Hematopoietic multipotent progenitor cell treated with erythropoietin and hydrocortisone succinate and interleukin-3 and kit ligand, for 8 days (in vitro differentiated cells): ENCODE measurements at places on chromosomes 7 and 10.

DNA sequence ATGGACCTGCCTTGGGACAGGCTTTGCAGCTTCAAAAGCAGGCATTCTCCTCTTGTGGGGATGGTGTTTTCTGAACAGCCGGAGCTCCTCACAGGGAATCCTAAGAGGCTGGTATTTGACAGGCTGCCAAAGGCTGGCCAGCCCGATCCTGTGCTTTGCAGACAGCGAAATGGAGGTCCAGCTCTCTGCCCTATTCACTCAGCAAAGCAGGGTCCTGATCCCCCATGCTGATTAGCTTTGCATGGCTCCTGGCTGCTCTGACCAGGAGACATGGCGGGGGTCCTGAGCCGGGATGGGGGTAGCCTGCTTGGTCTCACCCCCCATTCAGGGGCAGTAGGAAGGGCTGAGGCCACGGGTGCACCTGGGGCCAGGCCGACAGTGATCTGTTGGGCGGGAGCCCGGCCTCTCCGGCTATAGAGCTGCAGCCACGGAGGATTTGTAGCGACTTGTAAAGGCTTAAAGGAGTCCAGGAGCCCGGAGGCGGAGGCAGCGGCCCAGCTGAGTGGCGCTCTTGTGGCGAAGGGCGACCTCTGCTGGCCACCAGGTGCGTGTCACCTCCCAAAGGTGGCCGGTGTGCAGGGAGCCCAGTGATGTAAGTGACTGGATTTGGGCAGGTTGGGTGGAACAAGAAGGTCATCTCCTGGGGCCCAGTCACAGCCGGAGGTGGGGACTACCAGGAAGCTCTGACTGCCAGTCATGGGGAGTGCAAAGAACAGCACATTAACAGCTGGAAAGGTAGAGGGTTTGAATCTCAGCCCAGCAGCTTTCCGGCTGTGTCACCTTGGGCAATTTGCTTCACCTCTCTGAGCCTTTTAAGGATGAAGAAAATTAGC lies 126.5 kb downstream of the ZMIZ1 start:
- DNase-seq: peak; percentile 83

- DNase-seq: peak; percentile 80
Measured at GRCh38 chr7:26199301-26200037, 1.1 kb downstream of the HNRNPA2B1 start.

- no peak for DNase-seq
Measured at GRCh38 chr10:34905200-34905927, 90.3 kb upstream of the PARD3 start.

DNA sequence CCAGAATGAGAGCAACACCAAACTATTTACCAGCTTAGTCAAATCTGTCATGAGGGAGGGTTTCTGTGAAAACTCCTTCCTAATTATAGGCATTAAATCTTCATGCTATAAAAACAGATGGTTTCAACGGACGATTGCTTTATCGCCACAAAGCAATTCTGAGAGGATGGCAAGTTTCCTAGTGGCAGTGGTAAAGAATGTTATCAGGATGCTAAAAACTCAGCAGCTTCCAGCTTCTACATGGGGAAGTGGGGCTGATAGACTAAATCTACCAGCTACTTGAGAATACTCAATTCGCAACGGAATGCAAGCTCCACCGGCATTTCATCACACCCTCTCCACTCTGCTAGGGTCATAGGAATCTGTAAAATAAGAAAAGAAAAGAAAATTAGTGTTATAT lies 41.8 kb downstream of the JCAD start:
- DNase-seq: peak; percentile 36

GRCh38 chr10:131588704-131589220 lies 277.2 kb upstream of the TCERG1L start:
- DNase-seq: no peak

- no peak for DNase-seq
Measured at GRCh38 chr10:507355-507699, 182.1 kb downstream of the DIP2C start.

DNA sequence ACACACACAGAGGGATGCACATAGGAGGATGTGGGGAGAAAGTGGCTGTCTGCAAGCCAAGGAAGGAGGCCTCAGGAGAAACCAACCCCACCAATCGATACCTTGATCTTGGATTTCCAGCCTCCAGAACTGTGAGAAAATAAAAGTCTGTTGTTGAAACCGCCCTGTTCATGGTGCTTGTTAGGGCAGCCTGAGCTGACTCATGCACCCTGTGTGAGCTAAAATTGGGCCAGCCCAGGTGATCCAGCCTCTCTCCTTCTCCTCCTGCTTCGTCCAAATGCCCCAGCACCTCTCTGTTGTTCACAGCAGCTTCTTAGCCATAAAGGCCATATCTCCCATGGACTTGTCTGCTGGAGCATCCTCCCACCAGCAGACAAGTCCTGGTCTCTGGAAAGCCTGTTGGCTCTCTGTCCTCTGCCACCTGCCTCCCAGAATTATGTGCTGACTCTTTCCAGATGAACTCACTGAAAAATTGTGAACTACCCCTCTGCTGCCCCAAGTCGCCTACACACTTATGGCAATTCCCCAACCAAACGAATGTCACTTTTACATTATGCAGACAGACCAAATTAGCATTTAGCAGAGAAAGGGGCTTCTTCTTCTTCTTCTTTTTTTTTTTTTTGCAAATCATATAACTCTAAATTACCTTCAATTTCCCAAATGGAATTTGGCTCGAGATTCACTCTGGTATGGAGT lies 30.2 kb upstream of the CARD11 start:
- DNase-seq: no peak

- DNase-seq: no peak
Measured at GRCh38 chr7:139451638-139452037, 31.8 kb downstream of the KLRG2 start.

DNA sequence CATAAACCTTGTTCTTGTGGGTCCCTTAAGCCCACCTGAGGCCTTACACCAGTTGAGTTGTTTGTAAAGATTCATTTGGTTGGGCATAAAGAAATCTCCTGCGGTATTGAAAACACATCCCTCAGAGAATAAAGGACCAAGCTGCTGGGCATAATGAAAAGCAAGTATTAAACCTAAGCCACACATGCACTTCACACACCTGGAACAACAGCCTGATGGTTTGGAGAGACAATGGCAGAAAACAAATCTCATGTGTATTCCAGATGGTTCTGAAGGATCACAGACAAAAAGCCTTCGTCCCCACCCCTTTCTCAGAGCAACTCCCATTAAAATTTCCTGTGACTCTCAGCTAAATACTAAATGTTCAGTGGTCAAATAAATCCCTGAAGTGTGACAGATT lies 44.2 kb downstream of the FEZF1 start:
- DNase-seq: no peak

DNA sequence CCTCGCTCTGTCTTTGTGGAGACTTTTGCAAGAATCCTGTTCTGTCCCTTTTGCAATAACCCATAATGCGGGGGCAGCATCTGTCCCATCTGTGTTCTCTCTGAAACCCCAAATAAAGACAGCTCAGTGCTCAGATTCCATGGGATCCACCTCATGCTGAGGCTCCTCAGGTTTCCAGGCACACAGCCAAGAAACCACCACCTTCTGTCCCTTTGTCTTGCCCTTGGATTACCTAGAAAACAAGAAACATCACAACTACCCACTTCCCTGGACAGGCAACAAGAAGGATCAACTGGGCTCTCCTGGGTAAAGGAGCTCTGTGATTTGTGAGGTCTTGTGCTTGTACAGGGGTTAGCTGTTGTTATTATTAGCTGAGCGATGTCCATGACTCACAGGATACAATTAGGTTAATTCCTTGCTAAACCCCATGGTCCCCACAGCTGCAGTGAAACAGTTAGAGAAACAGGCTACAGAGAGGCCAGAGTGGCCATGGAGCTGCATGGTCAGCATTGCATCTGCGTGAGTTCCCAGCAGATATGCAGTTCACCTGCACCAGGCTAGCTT lies 50.2 kb downstream of the CXCL12 start:
- no peak for DNase-seq

- no peak for DNase-seq
Measured at GRCh38 chr7:93062599-93062998, 55.2 kb downstream of the SAMD9 start.

GRCh38 chr10:10967029-10967428 lies 50.6 kb upstream of the CELF2 start:
- DNase-seq: no peak

- DNase-seq: no peak
Measured at GRCh38 chr10:124656113-124656490, 88.1 kb downstream of the FAM53B start.

- no peak for DNase-seq
Measured at GRCh38 chr7:11009631-11010030, 36.0 kb downstream of the PHF14 start.

- DNase-seq: no peak
Measured at GRCh38 chr10:32961895-32962369, 3.9 kb upstream of the ITGB1 start.

GRCh38 chr7:114653364-114654088 lies 238.9 kb downstream of the FOXP2 start:
- DNase-seq: no peak

- DNase-seq: peak; percentile 48
Measured at GRCh38 chr10:13440185-13441061, 88.4 kb downstream of the BEND7 start.

- no peak for DNase-seq
Measured at GRCh38 chr7:142185801-142186200, 72.1 kb downstream of the PRSS58 start.

DNA sequence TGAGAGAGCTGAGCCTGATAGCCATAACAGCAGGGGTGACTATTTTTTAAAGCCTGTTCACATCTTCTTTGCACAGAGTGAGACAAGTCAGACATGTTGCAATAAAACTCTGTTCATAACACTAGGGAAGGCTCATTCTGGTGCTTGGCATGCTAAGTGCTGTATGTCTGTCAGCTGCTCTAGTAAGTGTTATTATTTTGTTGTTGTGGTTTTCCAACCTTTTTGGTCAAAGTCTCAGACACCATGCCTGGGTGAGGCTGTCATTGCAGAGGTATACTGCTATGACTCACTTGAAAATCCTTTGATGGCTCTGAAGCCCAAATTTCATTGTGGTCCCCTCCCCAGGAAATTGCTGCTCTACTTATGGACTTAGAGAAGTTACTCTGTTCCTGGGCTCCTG lies 129.7 kb downstream of the ADRA2A start:
- DNase-seq: no peak

GRCh38 chr10:3636356-3637181 lies 148.4 kb downstream of the KLF6 start:
- no peak for DNase-seq

DNA sequence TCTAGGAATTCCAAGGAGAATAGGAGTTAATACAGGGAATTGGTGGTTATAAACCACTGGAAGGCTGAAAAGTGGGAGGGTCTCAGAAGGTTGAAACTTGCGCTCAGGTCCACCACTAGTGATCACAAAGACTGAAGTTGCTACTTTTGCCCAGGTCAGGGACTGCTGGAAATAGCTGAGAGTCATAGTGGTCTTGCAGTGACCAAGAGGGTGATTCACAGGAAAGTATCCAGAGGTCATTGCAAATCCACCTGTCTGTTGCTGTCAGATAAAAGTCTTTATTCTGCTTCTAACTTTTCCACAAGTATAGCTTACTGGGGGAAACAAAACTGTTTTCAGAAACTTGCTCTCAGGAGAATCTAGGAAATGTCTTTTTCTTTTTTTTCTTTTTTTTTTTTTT lies 211.5 kb upstream of the PRSS1 start:
- DNase-seq: no peak

- DNase-seq: no peak
Measured at GRCh38 chr7:143222782-143223181, 945 bp downstream of the TAS2R40 start.

DNA sequence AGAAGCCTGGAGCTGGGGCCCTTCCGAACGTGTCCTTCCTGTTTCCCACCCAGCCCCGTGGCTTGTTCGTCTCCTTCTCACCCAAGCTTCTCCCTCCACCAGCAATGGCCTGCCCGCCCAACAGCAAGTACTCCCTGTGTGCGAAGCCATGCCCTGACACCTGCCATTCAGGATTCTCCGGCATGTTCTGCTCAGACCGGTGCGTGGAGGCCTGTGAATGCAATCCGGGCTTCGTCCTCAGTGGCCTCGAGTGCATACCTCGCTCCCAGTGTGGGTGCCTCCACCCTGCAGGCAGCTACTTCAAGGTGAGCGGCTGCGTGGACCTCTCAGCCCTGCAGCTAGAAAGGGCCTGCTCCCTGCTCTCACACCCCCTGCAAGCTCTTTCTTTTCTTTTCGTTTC lies 31.9 kb downstream of the ZAN start:
- DNase-seq: no peak

DNA sequence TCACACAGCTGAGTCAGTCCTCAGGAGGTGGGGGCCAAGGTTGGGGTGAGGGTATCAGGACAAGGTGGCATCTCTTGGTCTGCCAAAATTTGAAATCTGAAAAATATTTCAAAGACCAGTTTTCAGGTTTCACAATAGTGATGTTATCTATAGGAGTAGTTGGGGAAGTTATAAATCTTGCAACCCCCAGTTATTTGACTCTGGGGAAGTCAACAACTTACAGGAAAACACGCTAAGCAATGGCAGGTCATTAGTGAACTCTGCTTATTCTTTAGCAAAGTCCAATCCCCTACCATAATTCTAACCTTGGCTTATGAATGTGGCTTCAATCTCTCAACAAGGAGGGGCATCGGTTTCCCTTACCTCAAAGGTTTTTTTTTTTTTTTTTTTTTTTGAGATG lies 94.9 kb downstream of the MARCHF5 start:
- DNase-seq: no peak

DNA sequence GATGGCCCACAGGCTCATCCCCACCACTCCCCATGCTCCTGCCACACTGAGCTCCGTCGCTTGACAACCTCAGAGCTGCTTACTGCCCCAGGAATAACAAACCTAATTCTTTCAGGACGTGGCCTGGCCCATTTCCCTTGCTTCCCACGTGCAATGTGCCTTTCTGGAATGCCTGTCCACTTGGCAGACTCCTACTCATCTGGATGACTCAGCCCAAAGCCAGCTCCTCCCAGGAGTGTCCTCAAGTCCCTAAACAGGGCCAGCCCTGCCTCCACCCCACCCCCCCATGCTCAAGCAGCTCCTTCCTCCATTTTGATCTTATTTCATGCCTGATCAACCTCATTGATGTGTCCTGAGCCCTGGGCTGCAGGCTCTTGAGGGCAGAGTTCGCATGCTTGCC lies 164.9 kb upstream of the RNF32 start:
- DNase-seq: no peak

GRCh38 chr10:110432084-110432483 lies 65.6 kb upstream of the DUSP5 start:
- DNase-seq: no peak

GRCh38 chr7:24227068-24227467 lies 56.9 kb upstream of the NPY start:
- DNase-seq: no peak

DNA sequence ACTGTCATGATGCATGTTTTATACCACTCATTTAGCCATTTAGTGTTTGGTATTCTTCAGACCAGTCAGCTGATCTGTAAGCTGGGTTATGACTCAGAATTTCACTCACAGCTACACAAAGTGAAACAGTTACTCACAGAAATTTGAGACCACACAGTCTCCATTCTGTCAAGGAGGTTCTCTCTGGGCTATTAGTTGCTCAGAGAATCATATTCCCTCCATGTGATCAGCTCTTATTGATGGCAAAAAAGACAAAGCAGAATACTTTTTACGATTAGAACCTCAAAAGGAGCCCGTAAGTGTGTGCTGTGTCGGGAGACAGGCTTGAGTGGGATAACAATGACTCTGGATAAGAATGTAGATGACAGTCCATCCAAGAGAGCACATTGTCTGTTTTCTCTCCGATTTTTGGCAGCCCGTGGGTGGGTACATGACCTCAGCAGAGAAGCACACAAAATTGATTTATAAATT lies 277.6 kb upstream of the SORCS1 start:
- no peak for DNase-seq
